AG08396 (cell line): ENCODE measurements at places on chromosomes 5 and 9.

DNA sequence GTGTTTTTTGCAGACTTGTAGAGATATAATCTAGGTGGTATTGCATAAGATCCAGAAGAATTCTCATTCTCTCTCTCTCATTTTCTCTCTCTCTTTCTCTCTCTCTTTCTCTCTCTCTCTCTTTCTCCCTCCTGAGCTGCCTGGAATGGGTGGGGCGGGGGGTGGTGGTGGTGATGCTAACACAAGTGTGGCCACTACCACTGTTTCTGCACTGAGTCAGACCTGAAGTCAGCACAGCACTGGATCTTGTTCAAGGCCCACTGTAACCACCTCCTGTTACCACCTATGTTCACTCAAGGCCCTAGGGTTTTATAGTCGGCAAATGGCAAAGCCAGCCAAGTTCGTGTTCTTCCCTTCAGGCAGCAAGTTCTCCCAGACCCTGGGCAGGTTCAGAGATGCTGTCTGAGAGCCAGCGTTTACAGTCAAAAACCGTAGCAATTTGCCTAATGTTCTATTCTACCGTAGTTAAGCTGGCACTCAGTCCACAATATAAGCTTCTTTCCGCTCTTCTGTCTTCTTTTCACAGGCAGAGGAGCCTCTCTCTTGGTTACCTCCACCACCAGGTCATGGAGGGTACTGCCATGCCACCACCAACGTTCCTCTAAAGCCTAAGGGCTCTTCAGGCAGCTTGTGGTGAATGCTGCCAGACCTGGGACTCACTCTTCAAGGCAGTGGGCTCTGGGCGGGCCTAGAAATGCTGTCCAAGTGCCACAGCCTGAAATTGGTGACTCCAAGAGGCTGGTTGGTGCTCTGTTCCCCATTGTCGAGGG lies 235.7 kb upstream of the PRR16 start:
- no peak for DNase-seq

DNA sequence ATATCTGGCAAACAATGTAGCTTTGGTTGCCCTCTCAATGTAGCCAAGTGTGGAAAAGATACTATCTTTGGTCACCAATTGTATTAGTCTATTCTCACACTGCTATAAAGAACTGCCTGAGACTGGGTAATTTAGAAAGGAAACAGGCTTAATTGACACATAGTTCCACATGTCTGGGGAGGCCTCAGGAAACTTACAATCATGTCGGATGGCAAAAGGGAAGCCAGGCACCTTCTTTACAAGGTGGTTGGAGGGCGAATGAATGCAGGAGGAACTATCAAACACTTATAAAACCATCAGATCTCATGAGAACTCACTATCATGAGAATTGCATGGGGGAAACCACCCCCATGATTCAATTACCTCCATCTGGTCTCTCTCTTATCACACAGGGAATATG lies 133.1 kb upstream of the TBCA start:
- no peak for DNase-seq

DNA sequence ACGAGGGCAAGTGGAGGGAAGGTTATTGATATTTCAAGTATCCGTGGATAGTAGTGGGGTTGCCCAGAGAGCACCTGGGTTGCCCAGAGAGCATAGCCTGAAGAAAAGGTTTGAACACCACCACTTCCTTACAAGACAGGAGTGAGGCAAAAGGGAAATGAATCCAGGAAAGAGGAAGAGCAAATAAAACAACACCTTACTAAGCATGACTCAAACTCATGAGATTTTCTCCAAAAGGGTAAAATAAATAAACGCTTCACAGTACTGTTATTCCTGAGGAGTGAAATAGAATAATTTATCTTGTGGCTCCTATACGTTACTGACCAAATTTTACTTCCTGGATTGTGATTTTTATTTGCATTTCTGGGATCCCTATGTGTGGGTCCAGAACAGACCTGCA lies 65.2 kb upstream of the PTPRD start:
- no peak for DNase-seq

- no peak for DNase-seq
Measured at GRCh38 chr9:37163299-37163698, 42.9 kb downstream of the ZCCHC7 start.

GRCh38 chr5:146109379-146109778 lies 4.0 kb upstream of the PLAC8L1 start:
- no peak for DNase-seq
